ENCODE measurements at places on chromosomes 7 and 10.

DNA sequence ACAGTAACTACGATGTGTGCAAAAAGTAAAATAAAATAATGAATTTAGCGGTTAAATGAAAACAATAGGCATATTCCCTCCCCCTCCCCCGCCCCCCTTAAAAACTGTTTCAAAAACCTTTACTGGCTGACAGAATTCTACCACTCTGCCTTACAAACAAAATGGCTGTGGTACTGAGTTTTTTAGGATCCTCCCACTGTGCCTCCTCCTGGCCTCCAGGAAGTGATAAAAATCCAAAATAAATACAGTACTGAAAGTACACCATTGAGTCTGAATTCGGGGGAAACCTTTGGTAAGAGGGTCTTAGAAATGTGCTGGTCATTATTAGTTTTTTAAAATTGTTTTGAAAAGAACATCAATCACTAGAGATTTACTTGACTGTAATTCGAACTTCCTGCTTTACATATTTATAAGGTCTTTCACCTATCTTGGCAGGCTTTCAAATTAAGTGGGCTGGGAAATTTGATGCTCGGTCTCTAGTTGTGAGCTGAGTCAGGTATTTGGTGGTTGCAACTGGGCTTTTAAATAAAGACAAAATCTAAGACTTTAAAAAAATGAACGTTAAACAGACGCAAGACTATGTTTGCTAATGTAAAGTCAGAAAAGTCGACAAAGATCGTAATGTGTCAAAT is 32.5 kb upstream of the EPC1 start:
- no peak for DNase-seq

GRCh38 chr10:105597312-105597711 is 956.2 kb downstream of the SORCS3 start:
- DNase-seq: no peak

- DNase-seq: no peak
Measured at GRCh38 chr7:150311711-150312110, 11.4 kb upstream of the LRRC61 start.

- DNase-seq: no peak
Measured at GRCh38 chr10:28359334-28359733, 56.5 kb upstream of the MPP7 start.

GRCh38 chr7:24709585-24710360 is 47.5 kb downstream of the GSDME start:
- DNase-seq: no peak

DNA sequence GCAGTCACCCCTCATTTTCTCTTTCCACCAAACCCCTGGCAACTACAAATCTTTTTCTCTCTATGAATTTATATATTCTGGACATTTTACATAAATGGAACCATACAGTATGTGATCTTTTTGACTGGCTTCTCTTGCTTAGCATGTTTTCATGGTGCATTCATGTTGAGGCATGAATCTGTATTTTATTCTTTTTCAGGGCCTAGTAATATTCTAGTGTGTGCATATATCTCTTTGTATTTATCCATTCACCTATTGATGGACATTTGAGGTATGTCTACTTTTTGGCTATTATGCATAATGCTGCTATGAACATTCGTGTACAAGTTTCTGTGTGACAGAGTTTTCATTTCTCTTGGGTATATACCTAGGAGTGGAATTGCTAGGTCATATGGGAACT is 78.2 kb downstream of the HACD1 start:
- no peak for DNase-seq

Measured in activated T-helper 1 cell treated with anti-CD3 and anti-CD28 coated beads, Interleukin-2, amount 50 U/mL, for 16 hours (primary cell).